ENCODE measurements at places on chromosomes 4 and X.

DNA sequence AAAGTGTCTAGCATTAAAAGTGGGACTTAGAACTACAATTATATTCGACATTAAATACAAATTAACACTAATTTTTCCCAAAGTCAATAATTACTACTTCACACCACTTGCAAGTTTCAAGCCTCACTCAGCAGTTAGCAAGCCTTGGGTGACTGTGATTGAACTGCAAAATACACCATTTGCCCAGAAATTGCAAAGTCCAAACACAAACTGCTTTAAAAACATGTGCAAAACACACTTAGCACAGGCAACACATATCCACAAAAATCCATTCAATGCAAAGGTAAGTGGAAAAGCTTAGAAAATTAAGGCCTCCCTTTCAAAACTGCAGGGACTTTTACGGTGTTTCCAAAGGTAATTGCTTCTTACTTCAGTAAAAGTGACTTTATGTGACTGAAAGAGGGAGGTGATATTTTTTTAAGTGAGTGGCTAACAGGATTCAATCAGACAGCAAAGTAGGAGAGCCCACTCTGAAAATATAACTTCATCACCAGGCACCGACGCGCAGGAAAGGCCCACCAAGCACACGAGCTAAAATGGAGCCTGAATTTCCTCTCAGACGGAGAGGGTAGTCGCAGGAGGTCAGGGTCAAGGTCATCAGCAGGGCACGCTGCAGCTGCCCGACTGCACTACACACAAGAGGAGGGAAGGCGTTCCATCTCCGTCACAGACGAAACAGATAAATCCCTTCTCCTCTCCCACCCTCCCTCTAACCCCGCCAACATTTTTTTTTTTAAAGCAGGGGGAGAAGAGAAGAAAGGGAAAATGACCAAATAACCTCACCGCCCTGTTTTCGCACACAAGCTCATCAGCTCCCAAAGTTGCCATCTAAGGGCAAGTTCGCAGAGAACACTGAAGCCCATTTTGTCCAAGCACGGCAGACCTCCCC lies 3.1 kb downstream of the ZNF827 start:
- peak; percentile 11 for DNase-seq

GRCh38 chr4:55758570-55758969 lies 61.0 kb upstream of the EXOC1L start:
- no peak for DNase-seq

- no peak for DNase-seq
These were observed 52.6 kb downstream of the RGS12 start for GRCh38 chr4:3345384-3345783.

GRCh38 chrX:50183891-50184290 lies 16.9 kb downstream of the AKAP4 start:
- DNase-seq: no peak

GRCh38 chr4:14883166-14883565 lies 119.1 kb upstream of the CPEB2 start:
- no peak for DNase-seq

GRCh38 chr4:116397714-116398113 lies 687.7 kb downstream of the TRAM1L1 start:
- no peak for DNase-seq

DNA sequence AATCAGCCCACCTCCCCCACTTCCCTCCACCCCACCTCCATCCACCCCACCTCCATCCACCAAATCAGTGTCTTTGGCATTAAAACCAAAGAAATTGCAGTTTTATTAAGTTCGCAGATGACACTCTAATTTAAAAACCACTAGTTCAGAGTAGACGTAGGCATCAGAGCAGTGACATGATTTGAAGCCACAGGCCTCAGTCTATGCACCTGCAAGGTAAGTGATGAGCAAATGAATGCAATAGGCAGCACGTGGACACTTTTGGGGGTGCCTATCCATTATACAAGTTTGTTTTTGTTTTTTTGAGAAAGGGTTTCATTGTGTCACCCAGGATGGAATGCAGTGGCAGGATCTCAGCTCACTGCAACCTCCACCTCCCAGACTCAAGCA lies 88.0 kb upstream of the TRIM2 start:
- DNase-seq: no peak

GRCh38 chr4:6184169-6184568 lies 16.2 kb downstream of the JAKMIP1 start:
- DNase-seq: no peak

- no peak for DNase-seq
These were observed 20.1 kb upstream of the AP1S2 start for GRCh38 chrX:15874672-15875071.

DNA sequence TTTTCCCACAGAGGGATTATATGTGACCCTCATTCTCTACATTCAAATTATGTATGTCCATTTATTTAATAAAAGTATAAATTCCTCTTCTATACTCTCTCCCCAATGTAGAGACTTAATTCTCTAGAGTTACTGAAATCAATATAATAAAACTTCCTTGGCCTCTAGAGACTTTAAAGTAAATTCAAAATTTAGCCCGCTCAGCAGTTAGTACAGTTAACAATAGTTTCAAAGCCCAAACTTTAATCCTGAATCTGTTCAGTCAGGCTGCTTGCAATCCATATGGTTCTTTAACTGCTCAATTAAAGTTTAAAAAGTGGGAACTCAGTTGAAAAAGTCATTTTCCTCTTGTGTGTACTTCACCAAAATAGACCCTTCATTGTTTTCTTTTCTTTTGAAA lies 2558.4 kb downstream of the ARAP2 start:
- no peak for DNase-seq

DNA sequence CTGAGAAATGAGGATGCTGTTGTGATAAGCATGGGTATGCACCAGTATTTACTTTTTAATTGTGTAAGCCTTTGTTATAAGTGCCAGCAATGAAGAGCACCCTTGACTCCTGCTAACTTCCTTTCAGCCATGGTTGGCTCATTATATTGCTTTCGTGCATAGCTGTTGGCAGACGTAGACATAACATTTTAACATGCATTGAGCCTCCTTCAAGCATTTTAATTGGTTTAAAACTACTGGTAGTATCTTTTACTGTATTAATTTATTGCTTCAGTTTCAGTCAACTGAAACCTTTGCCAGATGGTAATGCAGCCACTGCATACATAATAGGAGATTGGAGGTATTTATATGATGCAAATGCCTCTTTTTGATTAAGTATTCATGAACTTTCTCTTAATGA lies 1285.4 kb downstream of the PCDH18 start:
- DNase-seq: no peak

All from stimulated activated CD8-positive, alpha-beta memory T cell treated with anti-CD3 and anti-CD28 coated beads, Interleukin-4, amount 100 ng/mL, for 24 hours (primary cell).